Stimulated activated CD8-positive, alpha-beta memory T cell treated with anti-CD3 and anti-CD28 coated beads, Interleukin-2, amount 100 ng/mL, for 48 hours (primary cell): ENCODE measurements at places on chromosomes 3 and 15.

- no peak for DNase-seq
Observed at GRCh38 chr15:80948651-80949292, 40.8 kb downstream of the MESD start.

DNA sequence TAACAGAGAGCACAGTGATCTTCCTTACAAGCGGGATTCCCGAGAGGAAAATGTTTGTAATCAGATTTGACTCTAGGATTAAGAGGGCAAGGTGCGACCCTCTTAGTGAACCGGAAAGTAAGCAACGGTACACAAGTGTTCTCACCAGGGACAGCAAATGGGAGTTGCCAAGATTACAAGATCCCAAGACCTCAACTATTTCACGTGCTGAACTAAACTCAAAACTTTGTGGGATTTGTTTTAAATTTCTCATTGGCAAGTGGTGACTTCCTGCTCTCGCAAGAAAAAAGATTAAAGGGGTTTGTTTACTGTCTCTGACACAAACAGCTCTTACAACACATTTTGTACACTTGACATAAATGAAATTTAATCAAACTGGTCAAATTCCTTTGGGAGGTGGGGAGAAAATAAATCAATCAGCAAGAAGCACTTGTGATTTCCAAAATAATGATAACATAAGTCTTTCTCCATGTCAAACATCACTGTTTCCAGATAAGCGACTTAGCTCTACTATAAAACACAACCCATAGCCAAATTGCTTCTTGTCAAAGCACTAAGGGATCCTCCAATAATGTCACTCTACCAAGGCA, 2.2 kb upstream of the PGPEP1L start:
- no peak for DNase-seq

GRCh38 chr15:52329987-52330386, 34.4 kb upstream of the MYO5C start:
- no peak for DNase-seq

DNA sequence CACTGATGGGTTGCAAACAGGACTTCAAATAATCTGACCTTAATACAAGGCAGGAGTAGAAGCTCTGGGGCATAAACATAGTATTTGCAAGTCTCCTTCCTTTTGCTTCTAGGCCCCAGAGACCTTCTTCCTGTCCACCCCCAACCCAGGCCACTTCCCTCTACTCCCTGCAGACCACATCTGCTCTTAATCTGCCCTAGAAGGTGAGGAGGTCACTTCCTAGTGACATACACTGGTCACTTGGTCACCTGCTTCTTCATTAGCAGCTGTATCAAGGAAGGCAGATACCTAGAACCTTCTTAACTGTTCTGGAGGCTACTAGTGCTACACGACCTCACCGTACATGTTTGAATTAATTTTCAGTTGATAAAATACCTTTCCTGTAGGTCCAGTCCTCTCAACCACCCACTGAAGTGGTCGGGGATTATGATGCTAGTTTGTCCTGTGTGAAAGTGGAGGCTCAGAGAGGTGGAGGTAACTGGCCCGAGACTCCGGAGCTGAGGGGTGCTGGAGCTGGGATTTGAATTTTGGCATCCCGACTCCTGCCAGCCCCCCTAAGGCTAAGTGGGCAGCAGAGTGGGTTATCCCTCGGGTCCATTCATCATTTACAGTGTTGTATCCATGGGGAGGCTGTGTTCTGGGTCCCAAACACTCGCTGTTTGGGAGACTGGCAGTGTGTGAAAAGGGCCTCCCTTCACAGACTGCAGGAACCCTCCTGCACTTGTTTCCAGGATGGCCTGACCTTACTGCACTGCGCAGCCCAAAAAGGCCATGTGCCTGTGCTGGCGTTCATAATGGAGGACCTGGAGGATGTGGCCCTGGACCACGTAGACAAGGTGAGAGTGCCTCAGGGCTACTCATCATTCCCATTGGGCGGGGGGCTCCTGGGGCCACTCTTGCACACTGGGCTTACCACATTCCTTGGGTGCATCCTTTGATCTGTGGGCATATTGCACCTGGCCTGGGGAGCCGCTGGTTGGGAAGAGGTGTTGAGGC, 13.9 kb downstream of the ANKDD1A start:
- no peak for DNase-seq

GRCh38 chr3:69435274-69436265, 49.7 kb upstream of the FRMD4B start:
- DNase-seq = no peak

- DNase-seq = no peak
Observed at GRCh38 chr15:89400782-89401545, 66.3 kb upstream of the POLG start.

DNA sequence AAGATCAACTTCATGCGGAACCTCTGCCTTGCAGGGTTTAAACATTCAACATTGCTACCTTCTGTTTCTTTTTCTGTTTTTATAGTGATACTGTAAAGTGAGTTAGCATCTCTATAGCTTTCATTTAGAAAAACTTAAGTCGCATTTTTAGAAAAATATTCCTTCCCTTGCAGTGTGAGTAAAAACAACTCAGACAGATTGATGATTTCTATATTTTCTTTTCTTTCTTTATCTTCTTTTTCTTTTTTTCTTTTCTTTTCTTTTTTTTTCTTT, 2.8 kb upstream of the MEIS2 start:
- no peak for DNase-seq

DNA sequence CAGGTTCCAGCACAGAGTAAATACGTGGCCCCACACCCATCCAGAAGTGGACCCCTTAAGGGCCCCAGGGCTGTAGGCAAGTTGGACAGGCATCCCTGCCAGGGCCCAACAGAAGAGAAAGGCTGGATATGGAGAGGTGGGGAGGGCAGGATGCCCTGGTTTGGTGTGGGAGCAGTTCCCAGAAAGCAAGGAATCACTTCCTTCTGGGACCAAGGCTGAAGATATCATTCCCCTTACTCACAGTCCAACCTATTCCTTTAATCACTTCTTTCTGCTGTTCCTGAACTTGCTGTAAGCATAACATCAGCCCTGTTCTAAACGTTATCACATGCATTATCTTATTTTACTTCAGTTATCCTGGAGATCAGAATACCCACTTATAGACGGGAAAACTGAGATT, 6.1 kb upstream of the MESP2 start:
- DNase-seq = no peak

- DNase-seq = no peak
Observed at GRCh38 chr3:23811919-23812318, 6.2 kb downstream of the UBE2E1 start.

- DNase-seq = no peak
Observed at GRCh38 chr3:46829699-46830208, 33.5 kb downstream of the MYL3 start.

DNA sequence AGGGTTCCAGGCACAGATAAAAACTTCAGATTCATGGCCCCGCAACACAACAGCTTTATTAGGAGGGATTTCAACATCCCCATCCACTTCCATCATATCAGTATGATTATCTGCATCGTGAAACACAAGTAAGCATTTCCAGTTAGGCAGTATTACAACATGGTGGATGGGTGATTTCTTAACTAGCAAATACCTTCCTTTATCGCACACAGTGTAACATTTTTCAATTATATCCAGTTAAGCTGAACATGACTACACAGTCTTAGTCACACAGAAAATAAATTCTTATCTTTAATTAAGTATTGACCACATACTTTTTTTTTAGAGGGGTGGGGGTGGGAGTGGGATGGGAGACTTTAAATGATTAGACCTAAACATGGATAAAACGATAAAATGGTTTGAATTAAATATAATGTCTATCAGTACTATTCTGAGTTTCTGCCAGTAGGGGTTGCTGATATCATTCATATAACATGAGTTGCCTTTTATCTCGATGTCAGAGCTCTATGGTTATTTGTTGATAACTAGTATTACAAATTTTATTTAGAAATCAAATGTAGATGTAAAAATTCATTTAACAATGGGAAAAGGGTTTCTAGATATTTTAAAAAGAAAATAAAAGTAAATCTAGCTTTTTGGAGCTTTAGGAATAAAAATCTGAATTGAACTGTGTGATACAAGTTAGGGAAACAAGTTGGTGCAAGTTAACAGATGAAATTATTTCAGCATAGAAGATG, 146.6 kb downstream of the TBL1XR1 start:
- DNase-seq = no peak

GRCh38 chr15:83250781-83251180, 33.7 kb downstream of the BNC1 start:
- no peak for DNase-seq

- no peak for DNase-seq
Observed at GRCh38 chr3:47645551-47645950, 66.9 kb upstream of the CSPG5 start.

GRCh38 chr3:171867981-171868380, 24.8 kb downstream of the TMEM212 start:
- no peak for DNase-seq

DNA sequence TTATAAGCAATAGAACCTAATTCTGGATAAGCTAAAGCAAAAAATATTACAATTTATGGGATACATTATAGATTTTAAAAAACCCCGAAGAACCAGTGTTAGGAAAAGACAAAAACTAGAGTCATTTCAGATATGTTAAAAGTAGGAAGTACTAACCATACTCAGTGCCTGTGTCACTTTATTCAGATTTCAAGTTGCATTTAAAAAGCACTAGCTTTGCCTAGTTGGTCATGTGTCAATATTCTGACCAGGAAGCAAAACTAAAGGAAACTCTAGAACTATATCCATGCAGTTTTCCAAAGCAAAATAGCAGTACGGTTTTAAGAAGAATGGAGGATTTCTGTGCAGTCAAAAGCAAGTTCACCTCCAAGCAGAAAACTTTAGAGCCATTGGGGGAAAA, 88.4 kb downstream of the RAP2B start:
- no peak for DNase-seq

DNA sequence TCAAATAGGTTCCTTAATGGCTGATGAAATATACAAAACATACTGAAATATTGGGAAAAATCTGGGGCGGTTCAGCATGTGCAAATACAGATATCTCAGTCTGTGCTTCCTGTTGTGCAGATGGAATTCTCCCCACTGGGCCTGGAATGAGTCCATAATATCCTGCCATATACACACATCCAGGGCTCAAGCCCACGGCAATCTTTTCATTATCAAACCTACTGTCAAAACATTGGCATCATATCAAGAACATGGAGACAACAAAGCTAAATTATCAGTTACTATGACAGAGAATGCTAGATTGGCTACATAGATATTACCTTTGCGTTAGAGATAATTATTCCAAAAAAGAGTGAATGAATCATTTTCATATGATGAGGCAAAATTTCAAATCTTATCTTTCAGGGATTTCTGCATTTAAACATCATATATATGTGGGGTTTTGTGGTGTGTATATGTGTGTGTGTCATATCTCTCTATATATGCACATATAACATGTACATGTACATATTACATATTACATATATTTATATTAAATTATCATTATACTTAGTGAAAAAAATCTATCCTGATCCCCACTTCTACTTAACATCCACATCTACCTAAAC, 713.3 kb downstream of the GBE1 start:
- no peak for DNase-seq

- DNase-seq = no peak
Observed at GRCh38 chr3:16841904-16842271, 42.9 kb upstream of the PLCL2 start.
